ENCODE measurements at places on chromosomes 7 and 10. TPM values are rescaled to one million over a fixed set of nuclear protein-coding genes. Genes with fewer than 3 reads are reported as not detected.
A peak's percentile ranks its signal among the peaks of the same experiment; 100 is the strongest.

The GDF2 gene
- not detected for total RNA-seq

The ATRNL1 gene
- 13.5 TPM for total RNA-seq

The PNLIPRP3 gene
- not detected for total RNA-seq

The NEUROG3 gene
- 8.2 TPM for total RNA-seq

The RPEL1 gene
- total RNA-seq, result not detected

The LOXL4 gene
- 1.9 TPM for total RNA-seq

The ENO4 gene
- total RNA-seq, result 0.27 TPM

The NPY4R2 gene
- total RNA-seq, result 8.1 TPM

- no peak for DNase-seq
- no peak overlapping the region for H3K4me3 ChIP-seq
- no peak overlapping the region for H3K27ac ChIP-seq
- H3K4me1 ChIP-seq, result peaks cover 6% of the 10 kb centered on the region
- H3K27me3 ChIP-seq, result no peaks in the 10 kb centered on the region
Measured at GRCh38 chr10:116783011-116783655, 40.8 kb upstream of the HSPA12A start.

GRCh38 chr10:24966962-24967481 lies 14.6 kb upstream of the PRTFDC1 start:
- H3K4me3 ChIP-seq, result no peak overlapping the region
- H3K4me1 ChIP-seq, result no peaks in the 10 kb centered on the region
- no peaks in the 10 kb centered on the region for H3K27me3 ChIP-seq
- H3K36me3 ChIP-seq, result no peaks in the 10 kb centered on the region

DNA sequence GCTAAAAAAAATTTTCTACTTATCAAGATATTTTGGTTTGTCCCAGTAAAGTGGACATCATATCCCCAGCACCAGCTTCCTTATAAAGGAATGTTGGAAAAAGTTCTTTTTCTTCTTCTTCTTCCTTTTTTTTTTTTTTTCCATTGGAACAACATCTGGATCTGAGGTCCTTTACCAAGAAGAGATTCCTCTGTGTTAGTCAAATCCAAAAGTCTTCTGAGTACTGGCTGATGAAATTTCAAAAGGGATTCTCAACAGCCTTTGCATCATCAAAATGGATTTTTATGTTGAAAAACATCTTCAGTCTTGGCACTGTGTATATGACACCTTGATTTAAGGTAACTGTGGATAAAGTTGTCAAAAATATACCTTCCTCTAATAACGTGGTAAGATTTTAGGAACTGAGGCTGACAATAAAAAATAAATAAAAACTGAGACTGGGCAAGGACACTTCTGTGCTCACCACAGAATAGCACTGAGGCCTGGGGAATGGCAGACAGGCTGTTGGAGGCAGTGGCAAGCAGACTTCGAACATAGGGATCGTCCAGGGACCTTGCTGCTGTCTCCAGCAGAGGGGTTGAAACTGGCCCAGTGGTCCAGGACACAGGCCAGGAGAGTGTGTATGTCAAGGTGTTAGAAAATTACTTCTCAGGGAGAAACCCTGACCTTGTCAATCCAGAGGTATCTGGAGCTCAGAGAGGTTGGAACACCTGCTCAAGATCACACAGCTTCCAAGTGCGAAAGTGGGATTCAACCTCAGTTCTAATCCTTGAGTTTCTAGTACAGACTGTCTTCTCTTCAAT lies 130.4 kb downstream of the PTPN20 start:
- no peaks in the 10 kb centered on the region for H3K36me3 ChIP-seq
- no peaks in the 10 kb centered on the region for H3K27me3 ChIP-seq
- no peak overlapping the region for H3K27ac ChIP-seq
- H3K4me3 ChIP-seq, result no peak overlapping the region

DNA sequence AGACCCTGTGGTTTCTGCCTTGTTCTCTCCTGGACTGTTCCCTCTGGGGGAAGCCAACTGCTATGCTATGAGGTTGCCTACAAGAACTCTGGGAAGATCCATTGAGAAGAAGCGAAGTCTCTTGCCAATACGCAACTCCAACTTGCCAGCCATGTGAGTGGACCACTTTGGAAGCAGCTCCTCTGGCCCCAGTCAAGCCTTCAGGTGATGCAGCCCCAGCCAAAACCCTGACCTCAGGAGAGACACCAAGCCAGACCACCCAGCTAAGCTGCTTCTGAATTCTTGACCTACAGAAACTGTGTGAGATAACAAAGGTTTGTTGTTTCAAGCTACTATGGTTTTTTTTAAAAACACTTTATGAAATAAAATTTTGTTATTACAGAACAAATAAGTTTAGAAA lies 20.2 kb upstream of the MYL7 start:
- H3K27me3 ChIP-seq, result no peaks in the 10 kb centered on the region
- H3K4me3 ChIP-seq, result no peak overlapping the region
- H3K36me3 ChIP-seq, result no peaks in the 10 kb centered on the region

GRCh38 chr7:158754746-158755444 lies 50.3 kb upstream of the NCAPG2 start:
- no peak for DNase-seq
- H3K4me3 ChIP-seq, result no peak overlapping the region
- no peaks in the 10 kb centered on the region for H3K36me3 ChIP-seq
- no peaks in the 10 kb centered on the region for H3K4me1 ChIP-seq

GRCh38 chr10:88200312-88201032 lies 337.0 kb downstream of the PTEN start:
- no peaks in the 10 kb centered on the region for H3K27me3 ChIP-seq
- no peak overlapping the region for H3K4me3 ChIP-seq
- no peaks in the 10 kb centered on the region for H3K4me1 ChIP-seq
- no peak for DNase-seq
- H3K36me3 ChIP-seq, result no peaks in the 10 kb centered on the region

- no peaks in the 10 kb centered on the region for H3K27me3 ChIP-seq
- no peak for DNase-seq
- peak overlapping the region; percentile 73 for H3K4me3 ChIP-seq
- no peaks in the 10 kb centered on the region for H3K36me3 ChIP-seq
- peaks cover 27% of the 10 kb centered on the region for H3K4me1 ChIP-seq
- peak overlapping the region; percentile 88 for H3K27ac ChIP-seq
Measured at GRCh38 chr10:68989317-68989990, 851 bp downstream of the KIFBP start.

GRCh38 chr10:34273340-34273739 lies 541.8 kb downstream of the PARD3 start:
- H3K4me1 ChIP-seq, result no peaks in the 10 kb centered on the region
- H3K4me3 ChIP-seq, result no peak overlapping the region
- no peak overlapping the region for H3K27ac ChIP-seq
- no peaks in the 10 kb centered on the region for H3K36me3 ChIP-seq

- no peak overlapping the region for H3K27ac ChIP-seq
- H3K36me3 ChIP-seq, result no peaks in the 10 kb centered on the region
- H3K4me1 ChIP-seq, result no peaks in the 10 kb centered on the region
- H3K27me3 ChIP-seq, result peaks cover 41% of the 10 kb centered on the region
Measured at GRCh38 chr10:49404321-49404878, 8.5 kb upstream of the DRGX start.

DNA sequence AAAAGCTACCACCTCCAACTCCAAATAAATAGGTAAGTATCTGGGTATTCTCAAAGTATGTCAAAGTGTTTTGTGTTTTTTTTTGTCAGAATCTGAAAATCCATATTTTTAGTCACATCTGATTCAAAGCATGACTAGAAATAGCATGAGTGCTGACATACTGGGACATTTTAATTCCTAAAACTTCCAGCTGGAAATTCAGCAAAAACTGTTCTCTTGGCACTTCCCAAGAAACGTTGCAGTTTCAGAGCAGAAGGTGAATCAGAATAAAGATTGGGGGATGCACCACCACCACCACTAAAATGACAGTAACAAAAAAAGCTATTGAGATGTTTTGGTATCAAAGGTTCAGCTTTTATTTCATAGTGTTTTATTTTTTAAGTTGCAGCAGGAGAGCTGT lies 724.6 kb upstream of the CELF2 start:
- no peaks in the 10 kb centered on the region for H3K36me3 ChIP-seq
- DNase-seq, result no peak
- no peaks in the 10 kb centered on the region for H3K4me1 ChIP-seq
- H3K4me3 ChIP-seq, result no peak overlapping the region
- H3K27ac ChIP-seq, result no peak overlapping the region

GRCh38 chr7:142455392-142455791 lies 197.5 kb upstream of the PRSS58 start:
- H3K27ac ChIP-seq, result no peak overlapping the region
- H3K27me3 ChIP-seq, result no peaks in the 10 kb centered on the region
- H3K36me3 ChIP-seq, result no peaks in the 10 kb centered on the region
- no peak overlapping the region for H3K4me3 ChIP-seq
- no peaks in the 10 kb centered on the region for H3K4me1 ChIP-seq

DNA sequence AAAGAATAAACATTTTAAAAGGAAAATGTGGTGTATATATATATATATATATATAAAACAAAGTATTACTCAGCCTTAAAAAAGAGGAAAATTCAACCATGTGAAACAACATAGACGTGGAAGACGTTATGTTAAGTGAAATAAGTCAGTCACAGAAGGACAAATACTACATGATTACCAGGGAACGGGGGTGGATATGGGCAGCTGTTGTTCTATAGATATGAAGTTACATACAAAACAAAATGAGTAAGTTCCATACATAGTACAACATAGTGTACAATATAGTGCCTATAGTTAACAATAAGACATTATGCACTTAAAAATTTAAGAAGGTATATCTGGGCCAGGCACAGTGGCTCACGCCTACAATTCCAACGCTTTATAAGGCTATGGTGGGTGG lies 48.8 kb downstream of the SGMS1 start:
- no peak overlapping the region for H3K27ac ChIP-seq
- no peak overlapping the region for H3K4me3 ChIP-seq
- H3K36me3 ChIP-seq, result no peaks in the 10 kb centered on the region
- no peaks in the 10 kb centered on the region for H3K27me3 ChIP-seq
- no peak for DNase-seq

GRCh38 chr10:80498833-80499741 lies 38.6 kb upstream of the SH2D4B start:
- H3K4me3 ChIP-seq, result no peak overlapping the region
- H3K36me3 ChIP-seq, result no peaks in the 10 kb centered on the region
- H3K4me1 ChIP-seq, result peaks cover 59% of the 10 kb centered on the region

- peak overlapping the region; percentile 61 for H3K27ac ChIP-seq
- no peak for DNase-seq
- no peak overlapping the region for H3K4me3 ChIP-seq
- H3K36me3 ChIP-seq, result no peaks in the 10 kb centered on the region
- no peaks in the 10 kb centered on the region for H3K27me3 ChIP-seq
Measured at GRCh38 chr10:125120053-125120710, 40.2 kb downstream of the CTBP2 start.

- H3K36me3 ChIP-seq, result no peaks in the 10 kb centered on the region
- DNase-seq, result no peak
- no peaks in the 10 kb centered on the region for H3K4me1 ChIP-seq
- no peak overlapping the region for H3K27ac ChIP-seq
Measured at GRCh38 chr7:9391221-9391620, 957.8 kb downstream of the NXPH1 start.

All from transverse colon (tissue), 4 donors.